ENCODE measurements at places on chromosomes 3 and 15.

DNA sequence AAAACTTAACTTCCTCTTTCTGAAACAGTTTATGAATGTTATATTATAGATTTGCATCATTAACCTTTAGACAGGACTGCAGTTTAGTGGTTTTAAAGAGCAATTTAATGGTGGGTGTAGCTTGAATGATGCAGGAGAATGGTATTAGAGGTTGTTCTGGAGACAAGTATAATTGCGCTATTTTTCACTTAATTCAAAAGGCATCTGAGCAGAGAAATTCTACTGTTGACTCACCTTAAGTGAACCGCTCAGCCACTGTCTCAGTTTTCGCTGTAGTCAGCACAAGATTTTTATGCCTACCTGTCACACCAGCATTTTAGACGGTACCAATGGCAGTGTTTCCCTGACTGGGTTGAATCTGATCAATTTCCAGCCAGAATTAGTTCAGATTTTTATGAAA is 348.8 kb upstream of the DCBLD2 start:
- DNase-seq = peak; percentile 69

- DNase-seq = no peak
Measured at GRCh38 chr15:101242160-101242998, 9.5 kb downstream of the CHSY1 start.

- no peak for DNase-seq
Measured at GRCh38 chr15:51828621-51829375, 655 bp upstream of the TMOD3 start.

DNA sequence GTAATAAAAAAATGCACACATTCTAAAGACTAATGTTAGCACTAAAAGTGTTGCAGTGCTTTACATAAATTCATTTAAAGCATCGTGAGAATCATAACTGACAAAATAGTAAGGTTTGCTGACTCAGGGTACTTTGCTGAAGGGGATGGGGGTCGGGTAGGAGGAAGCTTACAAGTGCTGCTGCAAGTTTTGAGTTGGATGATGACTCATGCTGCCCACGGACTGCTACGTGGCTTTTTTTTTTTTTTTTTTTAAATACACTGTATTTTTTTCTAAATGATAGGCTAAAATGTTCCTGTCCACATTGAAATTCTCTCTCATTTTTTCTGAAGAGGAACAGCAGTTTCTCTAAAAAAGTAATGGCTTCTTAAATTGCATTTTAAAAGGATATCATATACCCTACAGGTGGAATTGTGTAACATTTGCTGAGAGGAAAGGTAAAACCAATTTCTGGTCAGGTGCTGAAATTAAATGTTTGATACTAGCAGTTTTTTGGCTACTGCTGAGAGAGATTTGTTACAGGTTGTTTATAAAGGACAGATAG is 2.2 kb downstream of the MAPK6 start:
- peak; percentile 87 for DNase-seq

DNA sequence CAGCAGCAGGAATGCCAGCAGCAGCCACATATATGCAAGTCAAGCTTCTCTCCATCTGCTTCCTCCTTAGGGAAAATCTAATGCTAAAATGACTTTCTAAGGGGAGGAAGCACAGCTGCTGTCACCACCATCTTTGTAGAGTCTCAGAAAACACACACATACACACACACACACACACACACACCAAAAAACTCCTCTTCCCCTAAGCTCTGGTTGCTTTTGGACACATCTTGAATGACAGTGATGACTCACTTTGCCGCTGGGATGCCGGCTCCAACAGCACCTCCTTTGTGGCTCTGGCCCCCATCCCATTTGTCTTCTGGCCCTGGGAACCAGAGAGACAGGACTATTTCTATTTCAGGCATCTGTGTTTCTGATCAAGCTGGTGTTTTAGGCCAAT is 124.8 kb upstream of the GOLIM4 start:
- no peak for DNase-seq

GRCh38 chr3:110405830-110406585 is 665.6 kb upstream of the NECTIN3 start:
- DNase-seq = no peak
